ENCODE measurements at places on chromosomes 16 and 17. TPM values are rescaled to one million over a fixed set of nuclear protein-coding genes. Genes with fewer than 3 reads are reported as not detected.

The CLEC3A gene
- not detected for total RNA-seq

The SHISA9 gene
- not detected for total RNA-seq

The SPATA22 gene
- total RNA-seq, result not detected

The GJC1 gene
- total RNA-seq, result not detected

The ABCA10 gene
- 2.4 TPM for total RNA-seq

The KCNH4 gene
- 0.47 TPM for total RNA-seq

The TPSD1 gene
- not detected for total RNA-seq

The DRC7 gene
- not detected for total RNA-seq

The WSCD1 gene
- not detected for total RNA-seq

The HS3ST2 gene
- not detected for total RNA-seq

The SLC38A8 gene
- not detected for total RNA-seq

The KRTAP1-5 gene
- not detected for total RNA-seq

The PRR35 gene
- total RNA-seq, result not detected

The GNG13 gene
- not detected for total RNA-seq
